Activated T-helper 1 cell treated with anti-CD3 and anti-CD28 coated beads, Interleukin-2, amount 50 U/mL, for 16 hours (primary cell): ENCODE measurements at places on chromosomes 3 and 15.

- no peak for DNase-seq
These were observed 291.6 kb upstream of the CFAP20DC start for GRCh38 chr3:59341459-59341858.

- no peak for DNase-seq
These were observed 36.3 kb downstream of the LRIG1 start for GRCh38 chr3:66464512-66464894.

GRCh38 chr3:156349978-156350377 lies 204.9 kb downstream of the SSR3 start:
- DNase-seq, result no peak

- DNase-seq, result no peak
These were observed 17.9 kb upstream of the SPPL2A start for GRCh38 chr15:50783411-50783810.

- DNase-seq, result no peak
These were observed 5.7 kb upstream of the DYNLT2B start for GRCh38 chr3:196323691-196324090.

- no peak for DNase-seq
These were observed 20.6 kb upstream of the ARHGEF26 start for GRCh38 chr3:154100556-154100955.

DNA sequence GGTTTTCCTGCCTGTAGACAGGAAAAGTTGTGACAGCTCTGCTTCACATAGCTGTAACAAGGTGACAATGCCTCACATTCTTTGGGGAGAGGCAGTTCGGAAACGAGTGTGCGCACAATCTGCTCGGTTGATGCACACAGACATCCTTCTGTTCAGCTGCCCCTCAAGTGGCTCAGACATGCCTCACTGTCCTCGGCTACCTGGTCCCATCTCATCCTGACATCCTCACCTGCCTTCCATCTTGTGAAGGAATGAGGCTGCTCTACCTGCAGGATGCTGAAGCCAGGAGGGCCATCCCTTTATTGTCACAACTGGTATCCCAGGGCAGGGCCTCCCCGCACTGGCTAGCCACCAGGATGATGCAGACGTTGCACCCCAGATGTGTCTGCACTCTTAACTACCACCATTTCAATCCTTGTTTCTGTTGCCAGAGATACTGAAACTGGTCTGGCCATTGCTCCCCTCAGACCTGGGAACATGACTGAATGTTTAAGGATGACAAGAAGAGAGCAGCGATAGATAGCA lies 19.4 kb downstream of the SRPRB start:
- DNase-seq, result no peak

GRCh38 chr3:162278834-162279233 lies 782.2 kb downstream of the OTOL1 start:
- DNase-seq, result no peak

DNA sequence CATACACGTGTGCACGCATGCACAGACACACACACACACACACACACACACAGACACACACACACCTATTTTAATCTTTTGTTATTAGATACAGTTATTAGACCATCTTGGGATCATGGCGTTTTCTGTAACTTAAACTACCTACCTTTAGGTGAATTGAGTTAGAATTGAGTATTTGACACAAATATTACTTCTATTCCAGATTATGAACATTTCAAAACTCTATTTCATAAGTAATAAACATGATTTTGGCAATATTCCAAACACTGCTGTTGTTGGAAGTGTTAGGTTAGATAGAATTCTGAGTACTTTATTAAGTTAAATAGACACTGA lies 65.6 kb downstream of the GLCE start:
- DNase-seq, result no peak

DNA sequence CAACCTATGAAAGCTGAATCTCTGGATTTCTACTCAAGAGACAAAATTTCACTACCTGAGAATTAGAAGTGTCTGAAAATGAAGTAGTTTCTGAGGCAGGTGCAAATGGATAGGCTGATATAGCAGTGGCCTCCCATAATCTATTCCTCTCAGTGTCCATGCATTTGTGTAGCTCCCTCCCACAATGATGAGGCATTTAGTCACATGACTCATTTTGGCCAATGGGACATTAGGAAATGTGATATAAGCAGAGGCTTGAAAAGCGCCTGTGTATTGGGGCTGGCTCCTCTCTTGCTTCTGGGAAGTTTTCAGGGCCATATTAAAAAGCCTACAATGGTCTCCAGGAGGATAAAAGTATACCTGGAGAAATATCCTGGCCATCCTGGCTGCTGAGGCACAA lies 79.7 kb upstream of the MRPL3 start:
- no peak for DNase-seq

- DNase-seq, result no peak
These were observed 158.3 kb downstream of the SV2B start for GRCh38 chr15:91258415-91258759.

GRCh38 chr3:46406788-46407611 lies at the start of the genes CCR5AS and CCRL2:
CCR5AS (minus strand) TSS chr3:46407066.
CCRL2 (plus strand) TSS chr3:46407259; CDS start chr3:46408080, 821 bp downstream.
- no peak for DNase-seq

DNA sequence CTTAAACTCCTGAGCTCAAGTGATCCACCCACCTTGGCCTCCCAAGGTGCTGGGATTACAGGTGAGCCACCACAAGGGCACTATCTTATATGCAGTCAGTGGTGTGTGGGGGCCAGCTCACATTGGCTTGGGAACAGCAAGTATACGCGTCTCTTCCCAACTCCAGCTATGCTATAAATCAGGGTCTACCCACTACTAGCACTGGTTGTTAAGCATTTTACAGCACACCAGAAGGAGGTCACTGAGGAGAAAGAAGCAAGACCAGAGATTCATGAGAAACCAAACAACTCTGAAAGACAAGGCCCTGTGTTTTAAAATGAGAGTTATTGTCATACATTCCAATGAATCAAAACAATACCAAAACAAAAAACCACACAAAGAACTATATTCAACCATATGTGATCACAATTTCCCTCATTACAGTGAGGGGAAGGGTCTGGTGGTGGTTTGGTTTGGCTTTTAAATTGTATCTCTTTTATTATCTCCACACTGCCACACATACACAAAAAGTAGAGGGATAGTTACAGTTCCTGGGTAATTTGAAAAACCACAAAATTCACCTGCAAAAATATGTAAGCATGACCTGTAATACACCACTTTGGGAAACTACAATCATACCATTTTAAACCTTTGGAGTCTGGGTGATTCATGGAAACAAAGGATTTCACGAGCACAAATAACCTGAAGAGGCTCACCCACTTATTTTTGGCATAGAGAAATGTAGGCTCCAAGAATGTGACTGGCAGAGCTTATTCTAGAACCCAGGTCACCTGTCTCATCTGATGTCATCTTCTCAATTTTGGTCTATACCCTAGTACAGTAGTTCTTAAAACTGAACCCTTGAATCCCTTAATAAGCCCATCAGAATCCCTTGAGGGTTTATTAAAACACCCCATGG lies 5.2 kb downstream of the MAGI1 start:
- DNase-seq, result no peak

- DNase-seq, result no peak
These were observed 76.3 kb upstream of the IQSEC1 start for GRCh38 chr3:13149330-13150108.

DNA sequence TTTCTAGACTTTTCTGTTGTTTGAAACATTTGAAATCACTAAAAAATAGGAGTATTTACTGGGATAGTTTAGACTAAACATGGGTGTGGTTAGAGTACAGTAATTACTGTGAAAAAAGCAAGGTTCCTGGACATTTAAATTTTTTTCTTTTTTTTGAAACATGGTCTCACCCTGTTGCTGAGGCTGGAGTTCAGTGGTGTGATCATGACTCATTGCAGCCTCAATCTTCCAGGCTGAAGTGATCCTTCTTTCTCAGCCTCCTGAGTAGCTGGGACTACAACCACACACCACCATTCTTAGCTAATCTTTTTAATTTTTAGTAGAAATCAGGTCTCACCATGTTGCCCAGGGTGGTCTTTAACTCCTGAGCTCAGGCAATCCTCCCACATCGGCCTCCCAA lies 20.4 kb upstream of the CELF6 start:
- DNase-seq, result no peak

DNA sequence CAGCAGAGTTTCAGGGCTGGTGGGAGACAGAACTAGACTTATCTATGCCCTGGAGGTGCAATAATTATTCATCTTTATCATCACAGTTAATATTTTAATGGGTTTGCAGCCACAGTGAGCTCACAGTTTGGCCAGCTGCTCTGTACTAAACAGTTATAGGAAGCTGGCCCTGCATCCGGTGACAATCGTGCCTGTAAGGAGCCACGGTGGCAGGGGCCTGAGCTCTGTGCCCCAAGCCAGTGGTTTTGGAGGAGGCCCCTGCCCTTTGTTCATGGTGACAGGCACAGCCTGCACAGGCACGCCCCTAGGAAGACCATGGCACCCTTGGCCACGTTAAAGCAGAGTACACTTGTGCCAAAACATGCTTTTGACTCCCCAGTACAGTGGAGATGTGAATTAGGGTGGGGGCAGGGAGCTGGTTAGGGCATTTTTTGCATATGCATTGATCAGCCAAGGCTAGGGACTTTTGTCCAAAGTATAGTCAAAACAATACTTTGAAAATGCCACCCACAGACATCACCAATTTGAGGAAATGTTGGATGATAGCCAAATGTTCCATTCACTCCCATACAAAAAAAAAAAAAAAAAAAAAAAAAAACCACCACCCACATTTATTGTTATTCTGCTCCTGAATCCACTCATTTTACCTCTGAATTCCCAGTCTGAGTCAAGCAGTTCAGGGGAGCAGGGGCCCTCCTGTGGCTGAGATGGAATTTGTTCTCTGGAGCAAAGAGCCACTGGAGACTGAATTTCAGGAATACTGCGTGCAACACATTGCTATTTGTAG lies 3.4 kb upstream of the RFTN1 start:
- DNase-seq, result no peak

- DNase-seq, result no peak
These were observed 19.8 kb downstream of the HMG20A start for GRCh38 chr15:77440378-77440999.

DNA sequence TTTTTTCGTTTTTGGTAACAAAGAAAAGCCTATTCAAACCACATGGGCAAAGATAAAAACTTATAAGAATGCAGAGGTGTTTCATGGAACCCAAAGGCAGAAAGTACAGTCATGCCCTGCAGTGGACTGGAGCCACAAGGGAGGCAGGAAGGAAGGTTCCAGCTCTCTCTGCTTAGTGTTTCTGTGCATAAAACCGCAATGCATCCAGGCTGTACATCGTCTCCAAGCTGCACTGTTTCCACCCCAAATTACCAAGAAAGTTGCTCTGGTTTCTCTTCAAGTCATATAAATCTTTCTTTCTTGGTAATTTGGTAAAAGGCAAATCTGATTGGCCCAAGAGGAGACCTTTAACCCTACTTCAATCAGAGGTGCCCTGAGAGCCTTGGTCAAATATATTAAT lies 15.8 kb downstream of the TRAT1 start:
- no peak for DNase-seq

- no peak for DNase-seq
These were observed 16.5 kb upstream of the GLCE start for GRCh38 chr15:69143756-69144436.

- DNase-seq, result no peak
These were observed 81.9 kb downstream of the FAM43A start for GRCh38 chr3:194767446-194768207.

- no peak for DNase-seq
These were observed 77.5 kb downstream of the THSD4 start for GRCh38 chr15:71192816-71193215.

- no peak for DNase-seq
These were observed 188.6 kb downstream of the SHQ1 start for GRCh38 chr3:72659596-72659995.

DNA sequence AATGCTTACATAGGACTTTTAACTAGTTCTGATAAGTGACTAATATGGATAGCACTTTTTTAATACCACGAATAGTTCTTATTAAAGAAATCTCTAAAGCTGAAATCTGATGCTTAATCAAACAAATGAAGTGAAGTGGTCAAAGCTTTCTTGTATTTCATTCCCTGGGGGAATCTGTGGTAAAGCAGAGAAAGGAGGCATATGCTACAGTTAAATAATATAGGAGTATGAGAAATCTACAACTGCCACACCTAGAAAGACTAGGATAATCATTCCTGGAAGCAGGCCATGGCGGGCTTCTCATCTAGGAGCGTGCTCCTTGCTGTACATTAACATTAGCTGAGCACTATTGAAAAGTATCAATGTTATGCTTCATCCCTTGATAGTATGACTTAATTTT lies 835.7 kb downstream of the OTOL1 start:
- no peak for DNase-seq

DNA sequence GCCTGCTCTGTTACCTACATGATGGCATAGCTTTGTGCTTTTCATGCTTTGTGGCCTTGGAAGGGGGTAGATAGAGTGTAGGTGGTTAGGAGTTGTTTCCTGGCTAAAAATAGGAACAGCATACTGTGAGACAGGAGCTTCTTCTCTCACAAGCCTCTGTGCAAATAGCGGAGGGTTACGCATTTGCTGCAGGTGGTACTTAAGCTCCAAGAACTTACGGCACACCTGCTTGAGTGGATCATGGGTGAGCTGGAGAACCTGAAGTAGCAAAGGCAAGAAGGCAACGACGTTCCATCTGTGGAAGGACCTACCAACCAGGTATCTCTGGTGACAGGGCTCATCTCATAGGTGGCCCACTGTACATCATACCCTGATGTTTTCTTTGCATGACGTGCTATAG lies 66.0 kb downstream of the ST6GAL1 start:
- no peak for DNase-seq

- no peak for DNase-seq
These were observed 57.2 kb downstream of the KIF9 start for GRCh38 chr3:47225310-47225906.

DNA sequence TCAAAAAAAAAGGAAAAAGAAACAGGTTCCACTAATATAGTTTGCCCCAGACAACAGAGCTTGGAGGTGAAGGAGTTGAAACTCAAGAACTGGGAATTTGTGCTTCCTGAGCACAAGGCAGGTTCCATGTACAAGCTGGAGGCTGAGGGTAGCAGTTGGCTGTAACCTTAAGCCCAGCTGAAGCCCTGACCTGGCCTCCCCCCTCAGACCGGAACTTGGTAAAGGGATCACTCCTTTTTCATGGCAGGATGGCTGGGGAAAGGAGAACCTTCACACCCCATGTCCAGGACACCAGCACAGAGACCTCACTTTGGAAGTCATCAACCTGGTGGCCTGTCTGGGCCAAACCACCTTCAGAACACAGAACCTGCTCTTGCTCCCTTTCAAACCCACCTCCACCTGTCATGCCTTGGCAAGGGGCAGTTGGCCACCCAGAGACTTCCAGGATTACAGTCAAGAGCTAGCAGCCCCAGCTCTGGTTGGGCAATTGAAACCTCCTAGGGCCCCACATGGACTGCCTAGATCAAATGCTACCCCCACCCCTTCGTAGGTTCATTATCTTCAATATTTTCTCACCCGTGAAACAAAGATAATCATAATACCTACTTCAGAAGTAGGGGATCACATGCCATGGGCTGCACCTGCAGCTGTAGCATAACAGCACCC lies 3.5 kb downstream of the RPL29 start:
- no peak for DNase-seq

- DNase-seq, result no peak
These were observed 36.1 kb downstream of the TYRO3 start for GRCh38 chr15:41594801-41595746.

GRCh38 chr3:105948101-105948500 lies 79.3 kb upstream of the CBLB start:
- DNase-seq, result no peak
